ENCODE measurements at places on chromosomes 12 and 14.
A peak's percentile ranks its signal among the peaks of the same experiment; 100 is the strongest.

- no peak for DNase-seq
Observed at GRCh38 chr14:100398044-100398443, 74.9 kb downstream of the SLC25A47 start.

GRCh38 chr12:6424008-6424347, 20.8 kb upstream of the CD27 start:
- no peak for DNase-seq

DNA sequence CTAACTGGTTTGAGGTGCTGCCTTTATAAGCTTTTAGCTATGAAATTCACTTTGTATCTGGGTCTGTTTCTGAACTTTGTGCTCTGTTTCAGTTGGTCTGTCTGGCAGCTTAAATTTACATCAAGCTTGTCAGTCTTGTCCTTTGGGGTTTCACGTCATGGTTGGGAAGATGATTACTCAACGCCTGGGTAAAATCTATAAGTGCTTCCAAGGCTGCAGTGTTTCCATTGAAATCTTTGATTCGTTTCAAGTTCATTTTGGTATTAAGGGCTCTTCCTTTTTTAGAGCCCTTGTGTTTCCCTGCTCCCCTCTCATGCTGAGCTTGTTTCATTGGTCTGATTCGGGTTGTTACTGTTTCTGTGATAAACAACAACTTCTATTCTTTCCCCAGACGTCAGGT, 58.2 kb downstream of the FBXW8 start:
- DNase-seq, result no peak

- DNase-seq, result no peak
Observed at GRCh38 chr12:131171029-131171428, 217.3 kb downstream of the ADGRD1 start.

DNA sequence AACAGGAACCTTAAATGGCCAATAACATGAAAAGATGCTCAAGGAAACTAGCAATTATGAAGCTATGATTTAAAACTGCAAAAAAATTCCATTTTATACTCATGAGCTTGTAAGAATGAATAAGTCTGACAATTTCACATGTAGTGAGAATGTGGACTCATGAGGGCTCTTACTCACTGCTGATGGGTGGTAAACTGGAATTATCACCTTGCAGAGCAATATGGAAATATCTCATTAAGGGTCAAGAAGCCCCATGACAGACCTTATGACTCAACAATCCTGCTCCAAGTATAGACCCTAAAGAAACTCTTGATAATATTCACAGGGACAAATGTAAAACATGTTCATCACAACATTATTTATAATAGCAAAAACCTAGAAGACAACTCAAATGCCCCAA, 23.5 kb upstream of the SMAGP start:
- no peak for DNase-seq

GRCh38 chr14:70036665-70037064, 152.1 kb downstream of the SLC8A3 start:
- no peak for DNase-seq

- peak; percentile 93 for DNase-seq
Observed at GRCh38 chr14:22556021-22556989, 32.7 kb downstream of the DAD1 start.

GRCh38 chr14:55607386-55607785, 27.4 kb downstream of the KTN1 start:
- DNase-seq, result no peak

GRCh38 chr14:96663076-96663475, 134.1 kb upstream of the VRK1 start:
- no peak for DNase-seq

DNA sequence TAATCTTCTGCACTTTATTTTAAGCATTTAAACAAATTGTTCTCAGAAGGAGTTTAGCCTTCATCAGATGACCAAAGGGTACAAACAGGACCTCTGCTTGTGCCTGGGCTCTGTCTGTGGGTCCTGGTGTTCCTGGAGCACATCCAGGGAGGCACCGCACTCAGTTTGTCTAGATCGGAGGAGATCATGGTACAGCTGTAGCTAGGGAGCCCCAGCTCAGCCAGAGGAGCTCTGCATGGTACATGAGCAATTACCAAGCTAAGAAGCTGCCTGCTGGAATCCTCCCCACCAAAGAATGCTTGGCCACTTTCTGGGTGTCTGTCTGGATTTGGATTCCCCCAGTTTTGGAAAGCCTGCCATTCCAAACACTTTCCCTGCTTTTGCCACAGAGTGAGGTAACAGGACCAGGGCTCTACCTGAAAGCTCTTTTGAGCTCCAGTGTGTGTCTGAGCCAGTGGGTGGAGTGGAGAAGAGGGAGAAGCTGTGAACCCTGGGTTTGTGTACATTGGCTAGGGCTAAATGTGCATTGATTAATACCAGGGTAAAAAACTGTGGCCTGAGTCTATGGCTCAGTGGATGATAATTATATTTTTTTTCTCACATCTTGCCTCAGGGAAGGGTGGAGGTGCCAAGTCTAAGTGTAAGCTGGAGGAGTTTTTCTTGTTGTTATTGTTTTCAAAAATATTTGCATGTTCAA, 163.7 kb upstream of the IGF1 start:
- no peak for DNase-seq

DNA sequence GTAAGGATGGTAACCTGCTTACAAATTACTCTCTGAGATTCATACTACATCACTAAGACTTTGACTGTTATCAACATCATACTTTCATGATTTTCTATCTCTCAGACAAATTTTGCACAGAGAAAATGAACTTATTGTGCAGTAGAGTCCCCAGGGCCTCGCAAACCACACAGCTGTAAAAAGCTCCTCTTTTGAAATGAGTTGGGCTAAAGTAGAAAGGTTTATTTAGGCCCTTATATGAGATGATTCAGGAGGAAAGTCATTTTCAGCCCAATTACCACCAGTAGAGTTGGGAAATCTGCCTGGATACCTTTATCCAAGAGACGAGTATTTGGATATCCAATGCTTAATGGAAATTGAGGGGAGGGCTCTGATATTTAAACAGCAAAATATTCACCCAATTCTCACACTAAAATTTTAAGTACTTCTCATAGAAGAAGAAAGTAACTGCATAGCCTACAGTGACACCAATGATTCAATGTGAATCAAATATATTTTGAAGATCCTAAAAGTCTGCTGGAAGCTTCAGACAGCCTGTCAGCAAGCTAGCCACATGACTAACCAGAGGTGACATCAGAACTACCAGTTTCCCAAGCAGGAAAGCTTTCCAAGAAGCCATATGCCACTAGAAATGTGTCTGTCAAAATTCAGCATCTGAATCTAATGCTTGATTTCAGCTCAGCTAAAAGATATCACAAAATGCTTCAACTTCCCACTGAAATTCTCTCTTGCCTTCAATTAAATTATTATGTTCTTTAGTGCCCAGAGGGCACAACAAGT, 190.1 kb upstream of the SYT1 start:
- no peak for DNase-seq
